CD4-positive, CD25-positive, alpha-beta regulatory T cell (primary cell): ENCODE measurements at places on chromosomes 2 and 18. TPM values are rescaled to one million over a fixed set of nuclear protein-coding genes. Genes with fewer than 3 reads are reported as not detected.

Gene EPHA4
- polyA plus RNA-seq, result 11.9 TPM

Gene PRSS56
- not detected for polyA plus RNA-seq

Gene CCDC178
- polyA plus RNA-seq, result not detected

Gene SERPINB7
- polyA plus RNA-seq, result not detected

Gene C2orf15
- 3.7 TPM for polyA plus RNA-seq

Gene DHX57
- 9.2 TPM for polyA plus RNA-seq

Gene CRYGD
- not detected for polyA plus RNA-seq

Gene POTEF
- polyA plus RNA-seq, result not detected

Gene OSBPL1A
- polyA plus RNA-seq, result 5.8 TPM

Gene RRM2
- 24.1 TPM for polyA plus RNA-seq

Gene PLGLB1
- not detected for polyA plus RNA-seq

Gene CHRND
- polyA plus RNA-seq, result not detected

Gene FSHR
- not detected for polyA plus RNA-seq

Gene SRSF7
- 186 TPM for polyA plus RNA-seq

Gene TFPI
- not detected for polyA plus RNA-seq

Gene ATP5F1A
- polyA plus RNA-seq, result 573 TPM

Gene UCN
- polyA plus RNA-seq, result 0.32 TPM

Gene AQP4
- not detected for polyA plus RNA-seq

Gene ERFE
- 0.29 TPM for polyA plus RNA-seq

Gene CFAP65
- polyA plus RNA-seq, result not detected

Gene ANKRD53
- 0.09 TPM for polyA plus RNA-seq

Gene SLC16A14
- not detected for polyA plus RNA-seq

Gene IL36B
- polyA plus RNA-seq, result not detected

Gene OSGEPL1
- polyA plus RNA-seq, result 15.4 TPM

Gene FLACC1
- polyA plus RNA-seq, result 2.5 TPM

Gene MOCOS
- polyA plus RNA-seq, result not detected

Gene MYO1B
- polyA plus RNA-seq, result not detected

Gene UGT1A4
- polyA plus RNA-seq, result not detected

Gene FOXD4L1
- polyA plus RNA-seq, result not detected

Gene MYOM1
- polyA plus RNA-seq, result 0.49 TPM

Gene ASB18
- not detected for polyA plus RNA-seq

Gene RAB17
- not detected for polyA plus RNA-seq

Gene RGPD3
- not detected for polyA plus RNA-seq

Gene GAD1
- polyA plus RNA-seq, result not detected

Gene HRH4
- polyA plus RNA-seq, result 1.3 TPM

Gene SF3B6
- polyA plus RNA-seq, result 204 TPM

Gene POTEC
- polyA plus RNA-seq, result not detected

Gene IFIH1
- polyA plus RNA-seq, result 17.3 TPM

Gene BCL2
- polyA plus RNA-seq, result 27.9 TPM

Gene COBLL1
- not detected for polyA plus RNA-seq

Gene NFE2L2
- 60.4 TPM for polyA plus RNA-seq

Gene C2orf78
- not detected for polyA plus RNA-seq

Gene RAMP1
- 0.22 TPM for polyA plus RNA-seq

Gene GGCX
- 28.1 TPM for polyA plus RNA-seq

Gene ITM2C
- 59.6 TPM for polyA plus RNA-seq

Gene CCBE1
- not detected for polyA plus RNA-seq

Gene WNT10A
- polyA plus RNA-seq, result 11.0 TPM

Gene NR4A2
- 22.6 TPM for polyA plus RNA-seq

Gene SERPINB4
- polyA plus RNA-seq, result not detected

Gene KIAA2012
- not detected for polyA plus RNA-seq

Gene ABCG8
- polyA plus RNA-seq, result 0.09 TPM

Gene SLC5A7
- not detected for polyA plus RNA-seq

Gene ZBTB7C
- polyA plus RNA-seq, result not detected
